ENCODE measurements at places on chromosomes 5 and 9.

- no peak for DNase-seq
Measured at GRCh38 chr9:114395334-114395617, 7.5 kb upstream of the AKNA start.

DNA sequence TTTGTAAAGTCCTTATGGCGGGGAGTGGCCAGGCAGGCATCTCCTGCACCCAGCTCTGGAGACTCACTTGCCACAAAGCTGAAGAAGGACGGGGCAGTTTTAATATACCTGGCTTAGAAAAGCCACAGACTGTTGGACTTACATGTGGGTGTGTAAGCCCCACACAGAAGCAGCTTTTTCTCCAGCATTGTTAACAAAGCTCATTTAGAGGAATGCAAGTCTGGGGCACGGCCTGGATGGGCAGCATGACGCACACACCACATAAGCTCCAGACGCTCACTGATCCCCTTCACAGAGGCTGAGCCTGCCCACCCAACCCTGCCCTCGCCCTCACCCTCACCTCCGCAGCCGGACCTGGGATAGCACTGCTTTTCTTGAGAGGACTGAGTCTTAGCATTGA is 58.0 kb upstream of the PDE8B start:
- no peak for DNase-seq

GRCh38 chr9:86410281-86410680 is 56.1 kb upstream of the TUT7 start:
- DNase-seq, result no peak

GRCh38 chr5:154287136-154287535 is 96.6 kb downstream of the GALNT10 start:
- DNase-seq, result no peak

DNA sequence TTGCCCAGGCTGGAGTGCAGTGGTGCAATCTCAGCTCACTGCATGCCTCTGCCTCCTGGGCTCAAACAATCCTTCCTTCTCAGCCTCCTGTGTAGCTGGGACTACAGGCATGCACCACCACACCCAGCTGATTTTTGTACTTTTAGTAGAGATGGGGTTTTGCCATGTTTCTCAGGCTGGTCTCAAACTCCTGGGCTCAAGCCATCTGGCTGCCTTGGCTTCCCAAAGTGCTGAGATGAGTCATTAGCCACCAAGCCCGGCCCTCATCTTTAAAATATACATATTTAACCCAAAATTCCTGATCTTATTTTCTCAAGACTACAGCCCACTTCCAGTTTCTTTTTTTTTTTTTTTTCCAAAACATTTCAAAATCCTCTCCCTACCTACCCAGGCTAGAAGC is 31.7 kb upstream of the MINAR2 start:
- DNase-seq, result no peak

GRCh38 chr5:42915306-42915866 is 103.7 kb upstream of the SELENOP start:
- no peak for DNase-seq

All from stimulated activated CD4-positive, alpha-beta T cell treated with anti-CD3 and anti-CD28 coated beads, Interleukin-15, amount 100 ng/mL, for 1 hour (primary cell).